ENCODE measurements at places on chromosomes 1 and 21.
A peak's percentile ranks its signal among the peaks of the same experiment; 100 is the strongest.

- DNase-seq, result peak; percentile 7
Measured at GRCh38 chr1:115976062-115976920, at the start of gene SLC22A15. SLC22A15 (plus strand) TSS chr1:115976513; CDS start chr1:115976628, 115 bp downstream.

- no peak for DNase-seq
Measured at GRCh38 chr1:111542187-111542586, 38.8 kb upstream of the ADORA3 start.

- no peak for DNase-seq
Measured at GRCh38 chr21:45816794-45817193, 164.8 kb upstream of the COL6A1 start.

DNA sequence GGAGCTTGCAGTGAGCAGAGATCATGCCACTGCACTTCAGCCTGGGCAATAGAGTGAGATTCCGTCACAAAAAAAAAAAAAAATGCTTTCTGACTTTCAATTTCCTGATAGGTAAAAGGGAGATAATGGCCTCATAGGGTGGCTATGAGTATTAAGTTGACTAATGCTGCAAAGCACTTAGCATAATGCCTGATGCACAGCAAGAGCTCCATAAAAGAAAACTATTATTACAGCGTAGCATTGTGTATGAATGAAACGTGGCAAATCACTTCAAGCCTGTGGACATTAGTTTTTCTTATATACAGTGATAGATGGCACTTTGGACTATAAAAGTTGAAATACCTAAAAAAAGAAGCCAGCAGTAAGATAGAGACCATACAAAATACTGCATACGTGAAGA is 16.8 kb downstream of the FNDC7 start:
- no peak for DNase-seq

DNA sequence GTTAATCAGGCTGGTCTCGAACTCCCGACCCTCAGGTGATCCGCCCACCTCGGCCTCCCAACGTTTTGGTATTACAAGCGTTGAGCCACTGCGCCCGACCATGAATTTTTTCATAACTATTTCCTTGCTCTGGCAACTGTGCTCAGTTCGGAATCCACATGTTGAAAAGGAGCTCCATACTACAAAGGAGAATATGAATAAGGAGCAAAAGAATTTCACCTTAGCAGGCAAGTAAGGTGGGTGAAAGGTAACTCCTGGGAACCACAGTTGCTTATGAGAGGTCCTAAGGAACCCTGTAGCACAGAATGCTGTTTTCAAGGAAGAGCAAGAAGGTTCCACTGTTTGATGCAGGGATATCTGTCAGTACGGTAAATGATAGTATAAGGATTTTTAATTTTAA is 29.9 kb upstream of the NADK start:
- DNase-seq, result no peak

DNA sequence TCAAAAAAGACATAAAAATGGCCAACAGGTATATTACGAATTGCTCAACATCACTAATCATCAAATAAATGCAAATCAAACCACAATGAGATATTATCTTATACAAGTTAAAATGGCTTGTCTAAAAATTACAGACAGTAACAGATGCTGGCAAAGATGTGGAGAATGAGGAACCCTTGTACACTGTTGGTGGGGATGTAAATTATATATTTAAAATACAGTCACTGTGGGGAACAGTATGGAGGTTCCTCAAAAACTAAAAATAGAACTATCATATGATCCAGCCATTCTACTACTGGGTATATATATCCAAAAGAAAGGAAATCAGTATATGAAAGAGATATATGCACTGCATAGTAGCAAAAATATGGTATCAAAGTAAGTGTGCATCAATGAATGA is 1037.2 kb upstream of the B3GALT2 start:
- no peak for DNase-seq

- no peak for DNase-seq
Measured at GRCh38 chr21:26565111-26565510, 8.0 kb downstream of the CYYR1 start.

- no peak for DNase-seq
Measured at GRCh38 chr1:1333551-1334241, 2.6 kb downstream of the TAS1R3 start.
